Stimulated activated CD4-positive, alpha-beta T cell treated with anti-CD3 and anti-CD28 coated beads, Interleukin-4, amount 100 ng/mL, for 48 hours (primary cell): ENCODE measurements at places on chromosomes 2 and 18.

GRCh38 chr18:60246606-60247005, 126.0 kb downstream of the MC4R start:
- DNase-seq, result no peak

GRCh38 chr2:69141061-69141460, 128.1 kb downstream of the ANTXR1 start:
- no peak for DNase-seq

- DNase-seq, result no peak
Observed at GRCh38 chr2:224147174-224147573, 108.1 kb upstream of the SERPINE2 start.

GRCh38 chr18:33212363-33212762, 228.2 kb downstream of the CCDC178 start:
- no peak for DNase-seq

GRCh38 chr2:51995293-51995692, 963.4 kb upstream of the NRXN1 start:
- DNase-seq, result no peak

GRCh38 chr2:171524018-171524401, 1.7 kb downstream of the CYBRD1 start:
- DNase-seq, result no peak

- DNase-seq, result no peak
Observed at GRCh38 chr18:68865021-68865420, 67.1 kb downstream of the CCDC102B start.

DNA sequence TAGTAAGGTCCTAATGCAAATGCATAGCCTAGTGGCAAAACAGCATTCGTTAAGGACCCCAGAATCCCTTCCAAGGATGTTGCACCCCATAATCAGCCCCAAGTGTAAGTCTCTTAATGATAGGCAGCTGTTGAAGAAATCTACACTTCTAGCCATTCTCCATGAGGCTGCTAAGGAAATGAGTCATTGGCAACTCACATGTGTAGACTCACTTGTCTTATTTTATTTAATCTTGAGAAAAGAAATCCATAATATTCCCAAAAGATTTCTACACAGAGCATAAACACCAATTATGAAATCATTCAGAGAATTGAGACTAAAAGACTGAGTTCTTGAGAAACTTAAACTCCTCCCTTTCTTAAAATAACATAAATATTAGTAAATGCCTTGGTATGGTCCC, 52.4 kb downstream of the AKAIN1 start:
- no peak for DNase-seq

- no peak for DNase-seq
Observed at GRCh38 chr18:74351354-74351753, 35.7 kb downstream of the C18orf63 start.

DNA sequence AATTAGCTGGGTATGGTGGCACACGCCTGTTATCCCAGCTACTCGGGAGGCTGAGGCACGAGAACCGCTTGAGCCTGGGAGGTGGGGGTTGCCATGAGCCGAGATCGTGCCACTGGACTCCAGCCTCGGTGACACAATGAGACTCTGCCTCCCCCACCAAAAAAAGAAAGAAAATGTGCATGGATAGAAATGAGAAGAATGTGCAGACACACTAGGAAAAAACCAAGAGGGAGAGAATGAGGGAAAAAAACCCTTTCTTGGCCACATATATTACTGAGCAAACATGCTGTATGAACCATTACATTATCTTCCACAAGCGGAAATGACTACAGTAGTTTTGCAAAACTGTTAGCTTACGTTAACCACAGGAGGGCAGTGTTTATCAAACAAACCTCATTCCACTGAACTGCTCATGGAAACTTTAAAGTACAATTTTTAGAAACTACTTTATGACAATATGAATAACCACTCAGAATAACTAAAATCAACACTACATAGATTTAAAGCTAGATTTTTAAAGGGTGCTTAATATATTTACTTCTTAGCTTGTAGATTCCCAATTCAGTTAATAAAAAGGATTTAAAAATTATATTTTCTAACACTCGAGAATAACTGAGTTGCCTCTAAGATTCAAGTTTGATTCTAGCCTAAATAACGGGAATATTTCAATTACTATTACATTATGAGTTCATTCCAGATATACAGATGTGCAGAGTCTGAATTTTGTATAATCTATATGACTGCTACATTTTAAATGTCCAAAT, 26.4 kb downstream of the ASXL2 start:
- no peak for DNase-seq

DNA sequence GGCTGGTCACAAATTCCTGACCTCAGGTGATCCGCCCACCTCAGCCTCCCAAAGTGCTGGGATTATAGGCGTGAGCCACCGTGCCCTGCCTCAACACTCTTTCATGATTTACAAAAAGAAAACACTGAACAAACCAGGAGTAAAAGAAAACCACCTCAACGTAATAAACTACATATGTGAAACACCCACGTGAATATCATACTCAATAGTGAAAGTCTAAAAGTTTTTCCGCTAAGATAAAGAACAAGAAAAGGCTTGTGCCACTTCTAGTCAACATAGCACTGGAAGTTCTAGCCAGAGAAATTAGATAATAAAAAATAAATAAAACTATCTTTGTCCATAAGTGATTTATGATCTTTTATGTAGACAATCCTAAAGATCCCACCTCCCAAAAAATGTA, 68.5 kb downstream of the ROCK2 start:
- no peak for DNase-seq

- no peak for DNase-seq
Observed at GRCh38 chr2:118992740-118993391, 50.9 kb downstream of the MARCO start.

- DNase-seq, result no peak
Observed at GRCh38 chr2:160371251-160372009, 122.2 kb downstream of the RBMS1 start.

GRCh38 chr2:158753641-158754611, 41.2 kb upstream of the DAPL1 start:
- no peak for DNase-seq

DNA sequence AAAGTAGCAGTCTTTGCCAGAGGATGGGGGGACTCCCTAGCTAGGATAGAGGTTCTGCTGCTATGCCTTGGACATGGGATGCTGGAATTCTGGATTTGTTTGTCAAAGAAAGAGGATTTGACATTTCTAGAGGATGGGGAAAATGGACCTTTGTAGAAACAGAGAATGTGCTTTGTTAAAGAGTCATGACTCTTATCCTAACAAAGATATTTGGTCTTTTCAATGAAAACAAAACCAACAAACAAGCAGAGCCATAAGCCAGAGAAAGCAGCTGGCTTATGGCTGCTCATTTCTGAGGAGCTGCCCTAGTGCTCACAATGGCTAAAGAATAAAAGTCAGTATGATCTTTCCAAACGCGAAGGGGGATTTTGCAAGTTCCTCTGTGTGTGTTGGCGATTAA, 40.8 kb upstream of the MAPRE2 start:
- no peak for DNase-seq

DNA sequence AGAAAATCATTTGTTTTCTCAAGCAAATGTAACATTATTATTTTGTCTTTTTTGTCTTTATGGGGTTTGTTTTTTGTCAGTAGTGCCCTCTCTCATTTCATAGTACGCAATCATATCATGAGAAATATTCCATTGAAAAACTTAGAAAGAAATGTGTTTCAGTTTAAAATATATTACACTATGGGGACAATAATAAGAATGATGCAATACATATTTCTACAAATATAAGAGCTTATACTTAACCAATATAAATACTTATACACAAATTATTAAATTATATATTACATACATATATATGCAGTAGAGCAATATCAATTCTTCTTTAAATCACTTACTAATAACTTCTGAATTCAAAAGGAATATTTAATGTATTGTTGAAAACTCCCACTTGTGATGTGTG, 13.7 kb downstream of the LRRTM4 start:
- DNase-seq, result no peak

GRCh38 chr18:23260926-23261590, 125.8 kb downstream of the CABLES1 start:
- DNase-seq, result no peak

DNA sequence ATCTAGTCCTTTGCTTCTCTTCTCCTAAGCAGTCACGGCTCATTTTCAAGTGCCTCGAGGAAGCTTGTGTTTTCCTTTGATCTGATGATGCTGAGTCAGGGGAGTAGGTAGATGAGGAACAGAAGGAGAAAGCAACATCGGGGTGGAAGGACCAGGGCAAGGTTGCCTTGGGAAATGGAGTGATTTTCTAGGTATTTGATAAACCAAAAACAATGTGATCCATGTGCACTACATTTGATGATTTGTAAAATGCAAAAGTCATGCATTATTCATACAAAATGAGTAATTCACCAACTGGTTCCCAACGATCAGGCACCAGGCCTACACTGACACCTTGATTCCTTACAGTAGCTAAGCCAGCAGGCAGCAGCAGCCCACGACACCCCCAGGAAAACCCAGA, 205.3 kb downstream of the ANAPC1 start:
- no peak for DNase-seq

- no peak for DNase-seq
Observed at GRCh38 chr2:239114119-239114581, 266.3 kb downstream of the TWIST2 start.

DNA sequence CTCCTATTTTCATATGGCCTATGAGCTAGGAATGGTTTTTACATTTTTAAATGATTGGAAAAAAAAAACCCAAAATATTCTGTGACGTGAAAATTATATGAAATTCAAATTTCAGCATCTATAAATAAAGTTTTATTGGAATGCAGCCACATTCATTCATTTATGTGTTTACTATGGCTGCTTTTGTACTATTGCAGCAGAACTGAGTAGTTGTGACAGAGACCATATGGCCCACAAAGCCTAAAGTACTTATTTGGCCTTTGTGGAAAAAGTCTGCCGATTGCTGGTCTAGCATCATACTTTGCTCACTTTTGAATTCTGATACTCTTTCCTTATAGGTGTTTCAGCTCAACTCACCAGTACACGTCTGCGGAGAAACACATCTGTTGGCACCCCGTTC, 39.0 kb downstream of the MYO3B start:
- no peak for DNase-seq

DNA sequence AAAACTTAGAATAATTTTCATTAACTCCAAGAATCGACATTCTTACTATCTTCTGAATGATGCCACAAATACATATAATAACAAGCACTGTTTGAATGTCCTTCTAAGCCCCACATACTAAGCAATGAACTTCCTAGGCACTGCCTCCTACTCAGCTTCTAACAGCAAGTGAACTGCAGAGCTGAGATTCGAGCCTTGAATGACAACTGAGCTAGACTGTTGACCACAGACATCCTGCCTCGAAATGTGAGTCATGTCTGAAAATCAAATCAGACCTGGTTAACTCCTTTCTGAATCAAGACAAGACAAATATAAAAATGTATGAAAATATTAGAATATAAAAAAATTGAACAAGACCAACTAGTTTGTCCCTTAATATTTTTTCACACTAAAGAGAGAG, 108.1 kb downstream of the MYT1L start:
- DNase-seq, result no peak

DNA sequence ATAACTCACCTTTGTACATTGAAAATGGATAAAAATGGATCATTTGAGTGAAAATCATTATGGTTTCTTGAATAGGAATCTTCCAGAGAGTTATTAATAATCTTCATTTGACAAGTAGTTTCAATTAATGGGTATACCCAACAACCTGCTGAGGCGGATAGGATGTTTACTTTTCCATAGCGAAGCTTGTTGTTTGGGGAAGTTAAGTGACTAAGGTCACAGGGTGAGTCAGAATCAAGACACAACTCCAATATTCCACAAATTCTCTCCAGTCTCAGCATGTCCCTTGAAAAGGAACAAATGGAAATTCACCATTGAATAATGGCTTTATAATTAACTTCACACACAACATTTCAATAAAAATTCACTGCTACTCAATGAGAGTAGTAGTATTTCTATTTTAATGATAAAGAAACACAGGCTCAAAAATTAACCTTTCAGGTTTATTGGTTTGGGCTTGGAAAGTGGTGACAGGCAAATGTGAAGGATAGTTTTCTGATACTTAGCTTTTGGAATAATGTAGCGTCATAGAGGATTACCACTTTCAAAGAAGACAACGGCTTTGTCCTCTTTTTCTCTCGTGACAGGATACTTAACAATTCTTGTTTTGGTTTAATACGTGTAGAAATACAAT, 211.3 kb downstream of the GPD2 start:
- DNase-seq, result no peak

DNA sequence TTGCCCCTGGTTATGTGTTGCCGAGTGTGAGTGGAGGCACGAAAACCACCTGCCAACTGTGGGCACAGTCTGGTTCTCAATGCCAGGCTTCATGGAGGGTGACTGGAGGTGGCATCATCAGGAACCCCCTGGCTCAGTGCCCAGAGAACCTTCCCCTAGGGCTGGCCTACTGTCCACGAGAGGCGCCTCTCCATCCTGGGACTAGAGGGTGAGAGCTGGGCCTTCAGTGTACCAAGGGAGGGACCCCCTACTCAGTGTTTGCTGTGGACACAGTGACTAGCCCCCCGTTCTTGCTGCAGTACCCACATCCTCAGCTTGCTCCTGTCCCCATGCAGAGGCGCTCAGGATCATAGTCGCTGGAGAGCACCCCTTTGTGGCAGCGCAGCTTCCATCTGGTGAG, 202.6 kb downstream of the HDAC4 start:
- no peak for DNase-seq
